ENCODE measurements at places on chromosomes 7 and 10. TPM values are rescaled to one million over a fixed set of nuclear protein-coding genes. Genes with fewer than 3 reads are reported as not detected.

The CPA2 gene
- 0.21 TPM for polyA plus RNA-seq

The ETV1 gene
- polyA plus RNA-seq, result 12.7 TPM

The INMT gene
- polyA plus RNA-seq, result 97.2 TPM

The AKR1C1 gene
- 36.9 TPM for polyA plus RNA-seq

The POP7 gene
- polyA plus RNA-seq, result 36.5 TPM

DNA sequence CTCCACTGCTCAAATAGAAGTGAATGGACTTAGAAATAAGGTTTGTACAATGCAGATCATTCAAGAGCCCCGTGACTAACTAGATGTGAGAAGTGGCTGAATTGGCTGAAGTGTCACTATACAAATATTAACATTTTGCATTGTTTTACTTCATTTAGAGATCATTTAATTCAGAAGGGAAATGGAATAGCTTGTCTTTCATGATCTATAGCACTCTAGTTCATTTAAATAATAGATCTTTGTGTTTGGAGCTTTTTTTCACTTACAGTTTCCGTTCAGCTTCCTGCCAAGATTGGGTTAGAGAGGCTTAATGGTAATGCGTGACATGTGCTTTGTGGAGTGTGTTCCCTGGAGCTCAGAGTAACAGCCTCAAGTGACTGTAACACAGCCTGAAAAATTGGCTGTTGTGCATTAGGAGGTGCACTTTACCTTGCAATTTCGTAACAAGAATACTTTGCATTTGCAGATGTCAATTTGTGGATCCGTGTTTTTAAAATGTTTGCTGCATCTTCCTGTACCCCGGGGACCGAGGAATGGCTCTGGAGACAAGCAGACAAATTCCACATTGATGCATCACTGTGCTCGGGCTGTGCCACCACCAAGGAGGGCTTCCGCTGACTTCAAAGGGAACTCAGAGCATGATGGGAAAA lies 170.3 kb downstream of the NRP1 start:
- no peak overlapping the region for H3K4me3 ChIP-seq
- no peak overlapping the region for H3K27ac ChIP-seq
- H3K27me3 ChIP-seq, result no peaks in the 10 kb centered on the region
- peaks cover 1% of the 10 kb centered on the region for H3K4me1 ChIP-seq
- H3K36me3 ChIP-seq, result no peaks in the 10 kb centered on the region

- peaks cover 7% of the 10 kb centered on the region for H3K27me3 ChIP-seq
- H3K27ac ChIP-seq, result no peak overlapping the region
- H3K4me1 ChIP-seq, result peaks cover 5% of the 10 kb centered on the region
- no peaks in the 10 kb centered on the region for H3K36me3 ChIP-seq
- H3K4me3 ChIP-seq, result no peak overlapping the region
Observed at GRCh38 chr10:8035641-8036470, 18.6 kb upstream of the GATA3 start.

DNA sequence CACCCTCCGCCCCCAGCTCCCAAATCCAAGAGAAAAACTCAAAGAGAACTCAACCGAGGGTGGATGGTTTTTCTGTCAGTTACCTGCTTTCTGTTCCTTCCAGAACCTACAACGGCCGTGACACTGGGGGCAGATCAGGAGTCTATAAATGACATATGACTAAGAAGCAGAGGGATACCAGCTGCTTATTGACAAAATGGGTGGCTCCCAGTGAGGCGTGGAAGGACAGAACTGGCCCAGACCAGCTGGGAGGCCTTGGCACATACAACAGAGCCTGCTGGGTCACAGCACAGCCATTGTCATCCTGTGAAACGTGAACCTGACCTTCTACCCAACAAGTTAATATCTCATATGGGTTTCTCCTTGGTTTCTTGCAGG lies 84.3 kb upstream of the ADRB1 start:
- no peaks in the 10 kb centered on the region for H3K36me3 ChIP-seq
- H3K4me3 ChIP-seq, result no peak overlapping the region
- no peak for DNase-seq
- no peak overlapping the region for H3K27ac ChIP-seq
- H3K4me1 ChIP-seq, result peaks cover 4% of the 10 kb centered on the region
- H3K27me3 ChIP-seq, result no peaks in the 10 kb centered on the region

GRCh38 chr7:78260826-78261225 lies 462.3 kb downstream of the PHTF2 start:
- H3K4me3 ChIP-seq, result no peak overlapping the region
- no peak overlapping the region for H3K27ac ChIP-seq
- H3K27me3 ChIP-seq, result no peaks in the 10 kb centered on the region
- H3K4me1 ChIP-seq, result no peaks in the 10 kb centered on the region
- no peak for DNase-seq
